ENCODE measurements at places on chromosomes 2 and 18.

GRCh38 chr2:76019128-76019527 is 308.4 kb upstream of the GCFC2 start:
- no peak for DNase-seq

DNA sequence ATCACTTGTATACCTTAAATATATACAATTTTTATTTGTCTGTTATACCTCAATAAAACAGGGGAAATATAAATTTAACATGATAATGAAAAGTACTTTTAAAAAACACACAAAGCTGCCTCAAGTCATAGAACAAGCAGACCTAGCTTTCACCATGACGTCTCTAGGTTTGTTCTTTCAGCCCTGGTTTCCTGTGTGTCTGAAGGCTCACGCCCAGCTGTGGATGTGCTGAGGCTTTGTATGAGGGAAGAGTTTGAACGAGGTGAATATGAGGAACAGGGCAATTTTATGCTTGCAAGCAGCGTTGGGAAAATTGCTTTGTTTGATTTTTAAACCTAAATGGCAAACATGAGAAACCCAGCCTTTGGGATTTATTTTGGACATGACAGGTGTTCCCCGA is 15.3 kb downstream of the SH3RF3 start:
- no peak for DNase-seq

DNA sequence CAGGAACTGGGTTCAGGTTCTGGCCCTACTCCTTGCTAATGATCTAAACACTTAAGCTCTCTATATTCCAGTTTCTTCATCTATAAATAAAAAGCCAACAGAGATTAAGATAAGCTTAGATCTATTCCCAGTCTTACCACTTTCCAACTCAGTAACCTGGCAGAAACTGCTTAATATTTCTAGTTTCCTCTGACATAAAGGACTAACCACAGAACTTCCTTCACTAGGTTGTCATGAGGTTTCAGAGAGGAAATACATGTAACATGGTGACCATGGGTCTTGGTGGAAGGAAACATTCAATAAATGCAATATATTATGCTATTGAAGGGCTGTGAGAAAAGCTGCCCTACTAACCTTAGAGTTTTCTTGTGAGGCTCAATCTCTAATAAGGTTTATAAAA is 114.4 kb upstream of the PDE1A start:
- DNase-seq, result no peak

DNA sequence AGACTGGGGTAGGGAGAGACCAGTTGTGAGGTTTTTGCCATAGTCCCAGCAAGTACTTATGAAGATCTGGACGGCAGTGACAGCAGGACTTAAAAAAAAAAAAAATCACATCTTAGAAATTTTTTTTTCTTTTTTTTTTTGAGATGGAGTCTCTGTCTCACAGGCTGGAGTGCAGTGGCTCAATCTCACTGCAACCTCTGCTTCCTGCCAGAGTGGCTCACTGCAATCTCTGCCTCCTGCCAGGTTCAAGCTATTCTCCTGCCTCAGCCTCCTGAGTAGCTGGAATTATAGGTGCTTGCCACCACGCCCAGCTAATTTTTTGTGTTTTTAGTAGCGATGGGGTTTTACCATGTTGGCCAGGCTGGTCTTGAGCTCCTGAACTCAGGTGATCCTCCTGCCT is 22.4 kb upstream of the STAT4 start:
- DNase-seq, result no peak

- no peak for DNase-seq
These were observed 327.4 kb upstream of the CWC22 start for GRCh38 chr2:180334514-180334913.

- no peak for DNase-seq
These were observed 60.9 kb upstream of the HPCAL1 start for GRCh38 chr2:10241641-10242430.

- no peak for DNase-seq
These were observed 60.1 kb downstream of the GBX2 start for GRCh38 chr2:236107942-236108625.

DNA sequence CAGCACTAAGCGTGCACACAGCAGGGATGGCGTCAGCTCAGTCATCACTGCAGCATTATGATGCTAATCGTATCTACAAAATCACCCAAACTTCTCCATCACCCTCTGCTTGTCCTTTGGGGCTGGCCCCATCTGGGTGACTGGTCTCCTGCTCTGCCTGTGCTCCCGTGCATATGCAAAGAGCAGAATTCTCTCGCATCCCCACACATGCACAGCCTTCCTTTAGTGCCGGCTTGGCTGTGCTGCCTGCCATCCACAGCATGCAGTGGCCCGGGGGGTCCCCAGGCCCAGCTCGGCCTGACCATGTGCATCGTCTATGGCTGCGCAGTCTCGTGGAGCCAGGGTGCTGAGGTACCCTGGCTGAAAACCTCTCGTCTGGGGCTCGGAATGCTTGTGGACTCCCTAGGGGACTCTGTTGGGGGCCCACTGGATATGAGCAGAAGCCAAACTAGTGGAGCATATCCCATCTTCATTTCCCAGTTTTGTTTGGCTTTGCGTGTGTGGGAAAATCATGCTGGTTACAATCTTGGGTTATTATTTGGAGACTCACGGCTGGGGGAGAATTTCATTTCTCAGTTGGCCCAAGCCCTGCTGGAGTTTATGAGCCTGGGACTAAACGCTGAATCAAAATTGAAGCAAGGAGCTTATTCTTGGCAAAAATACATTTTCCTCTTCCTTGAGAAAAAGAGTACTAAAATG is 70.9 kb upstream of the HS6ST1 start:
- DNase-seq, result no peak

DNA sequence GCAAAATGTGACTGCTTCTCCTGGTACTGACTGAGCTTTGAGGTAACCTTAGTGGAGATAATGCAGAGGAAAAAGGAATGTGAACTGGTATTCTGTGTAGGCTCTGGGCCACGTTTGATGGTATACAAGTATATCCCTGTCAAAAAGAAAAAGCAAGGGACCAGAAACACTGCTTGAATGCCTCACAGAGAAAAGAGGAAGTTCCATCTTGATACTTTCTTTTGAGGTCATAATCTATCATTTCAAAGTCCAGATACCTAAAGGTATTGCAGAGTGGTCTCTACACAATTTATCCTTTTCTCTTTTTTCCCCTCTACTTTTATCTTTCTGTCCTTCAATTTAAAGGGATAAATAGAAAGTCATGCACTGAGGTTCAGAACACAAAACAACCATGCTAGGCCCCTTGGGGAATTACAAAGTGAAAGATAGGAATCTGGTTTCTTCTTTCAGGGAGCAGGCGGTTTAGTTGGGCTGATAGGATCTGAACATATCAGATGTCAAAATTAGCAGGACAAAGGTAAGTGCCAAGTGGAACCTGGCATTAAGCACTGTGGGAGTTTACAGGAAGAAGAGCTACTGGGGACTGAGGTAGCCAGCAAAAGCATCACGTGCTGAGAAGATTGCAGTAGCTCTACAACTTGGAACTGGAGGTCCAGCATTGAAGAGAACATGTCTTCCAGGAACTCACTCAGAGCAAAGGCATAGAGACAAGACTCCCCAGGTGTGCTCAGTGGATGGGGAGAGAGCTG is 121.2 kb downstream of the LYPD6 start:
- DNase-seq, result no peak

DNA sequence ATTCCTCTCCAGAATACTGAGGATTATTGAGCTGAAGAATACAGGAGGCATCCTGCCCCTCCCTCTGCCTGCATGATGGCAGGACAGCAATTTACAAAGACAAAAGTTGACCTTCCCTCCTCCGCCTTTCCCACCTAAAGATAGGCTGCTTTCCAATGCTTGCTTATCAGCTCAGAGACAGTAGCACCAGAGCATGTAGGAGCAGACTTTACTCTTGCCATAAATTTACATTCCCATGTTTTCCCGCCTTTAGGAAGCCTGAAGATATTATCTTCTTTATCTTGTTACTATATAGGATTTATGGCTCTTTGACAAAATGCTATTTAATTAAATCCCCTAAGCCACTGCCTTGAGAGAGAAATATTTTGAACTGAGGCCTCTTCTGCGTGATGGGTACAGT is 135.6 kb upstream of the HNMT start:
- DNase-seq, result no peak

GRCh38 chr18:6495536-6495935 is 80.8 kb upstream of the L3MBTL4 start:
- DNase-seq, result no peak

DNA sequence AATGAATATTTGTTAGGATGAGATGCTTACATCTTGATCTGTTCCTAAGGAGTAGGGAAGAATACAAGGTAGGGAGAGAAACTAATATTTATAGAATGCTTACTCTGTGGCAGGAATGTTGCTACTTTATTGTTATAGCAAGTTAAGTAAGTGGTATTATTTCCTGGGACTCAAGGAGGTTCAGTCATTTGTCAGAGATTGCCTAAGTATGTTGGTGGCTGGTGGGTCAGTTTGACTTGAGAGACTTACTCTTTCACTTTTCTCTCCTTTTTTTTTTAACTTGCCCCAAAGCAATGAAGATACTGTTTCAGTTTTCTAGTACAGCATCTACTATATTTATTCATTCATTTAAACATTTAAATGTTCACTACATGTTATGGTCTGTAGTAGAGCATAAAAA is 209.2 kb upstream of the STON1 start:
- DNase-seq, result no peak

DNA sequence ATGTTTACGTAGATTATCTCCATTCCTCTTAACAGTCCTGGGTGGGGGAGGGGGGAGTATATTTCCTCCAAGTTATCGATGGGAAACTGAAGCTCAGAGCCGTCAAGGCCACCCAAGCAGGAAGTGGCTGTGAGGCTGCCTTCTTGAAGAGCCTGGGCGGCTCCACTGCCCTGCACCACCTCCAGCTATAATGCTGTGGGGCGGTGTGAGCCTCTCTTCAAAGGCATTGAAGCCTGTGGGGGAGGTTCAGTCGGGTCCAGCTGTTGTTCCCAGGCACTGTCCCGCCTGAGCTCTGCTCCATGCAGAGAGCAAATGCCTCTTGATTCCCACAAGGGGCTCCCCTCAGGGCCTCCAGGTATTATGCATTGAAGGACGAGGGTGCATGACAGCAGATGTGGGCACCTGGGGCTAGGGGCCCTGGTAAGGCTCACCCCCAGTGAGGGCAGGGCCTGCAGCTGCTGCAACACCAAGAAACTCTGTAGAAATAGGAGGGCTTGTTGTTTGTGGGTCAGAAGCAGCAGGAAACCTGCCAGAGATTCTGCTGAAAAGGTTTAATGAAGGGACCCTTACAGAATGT is 29.5 kb upstream of the LAPTM4A start:
- no peak for DNase-seq

- no peak for DNase-seq
These were observed 211.6 kb downstream of the OSR1 start for GRCh38 chr2:19146867-19147266.

DNA sequence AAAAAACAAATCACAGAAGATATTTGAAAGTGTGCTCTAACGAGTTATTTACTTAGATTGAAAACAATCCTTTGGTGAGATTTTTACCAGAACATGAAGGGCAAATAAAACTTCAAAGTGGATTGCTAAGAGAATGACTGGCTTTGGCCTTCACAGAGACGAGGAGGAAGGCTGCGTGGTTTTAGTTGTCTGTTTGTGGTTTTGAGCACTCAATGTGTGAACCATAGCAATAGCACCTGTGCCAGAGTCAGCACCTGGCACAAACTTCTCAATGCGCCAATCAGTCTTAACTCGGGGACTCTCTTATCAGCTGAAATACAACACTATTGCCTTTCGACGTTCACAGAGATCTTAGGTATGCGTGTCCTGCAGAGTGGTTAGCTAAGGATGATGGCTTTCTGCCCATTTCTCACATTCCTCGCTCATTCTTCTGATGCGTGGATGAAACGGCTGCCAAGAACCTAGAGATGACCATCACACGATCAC is 70.0 kb downstream of the MBP start:
- no peak for DNase-seq

GRCh38 chr2:95350774-95351597 is 51.5 kb upstream of the FAHD2A start:
- DNase-seq, result no peak

GRCh38 chr2:121944072-121944831 is 188.8 kb downstream of the TSN start:
- DNase-seq, result peak; percentile 58

GRCh38 chr2:226208726-226209125 is 590.9 kb downstream of the IRS1 start:
- DNase-seq, result no peak

DNA sequence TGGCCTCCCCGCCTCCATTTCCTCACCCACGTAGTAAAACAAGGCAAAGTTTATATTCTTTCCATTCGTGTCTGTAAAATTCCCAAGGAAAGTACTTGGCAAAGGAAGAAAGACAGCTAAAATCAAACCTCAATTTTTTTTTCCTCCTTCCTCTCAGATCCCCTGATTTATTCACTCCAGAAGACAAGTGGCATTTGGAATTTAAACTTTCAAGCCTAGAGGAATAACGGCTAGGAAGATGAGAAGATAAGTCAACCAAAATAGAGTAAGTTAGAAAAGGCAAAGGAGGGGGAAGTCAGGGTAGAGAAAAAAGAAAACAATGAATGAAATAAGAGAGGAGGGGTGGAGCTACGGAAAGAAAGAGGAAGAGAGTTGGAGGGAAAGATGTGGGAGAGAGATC is 198.9 kb upstream of the PIK3C3 start:
- DNase-seq, result no peak

GRCh38 chr18:80204142-80204541 is 43.2 kb downstream of the PARD6G start:
- no peak for DNase-seq

DNA sequence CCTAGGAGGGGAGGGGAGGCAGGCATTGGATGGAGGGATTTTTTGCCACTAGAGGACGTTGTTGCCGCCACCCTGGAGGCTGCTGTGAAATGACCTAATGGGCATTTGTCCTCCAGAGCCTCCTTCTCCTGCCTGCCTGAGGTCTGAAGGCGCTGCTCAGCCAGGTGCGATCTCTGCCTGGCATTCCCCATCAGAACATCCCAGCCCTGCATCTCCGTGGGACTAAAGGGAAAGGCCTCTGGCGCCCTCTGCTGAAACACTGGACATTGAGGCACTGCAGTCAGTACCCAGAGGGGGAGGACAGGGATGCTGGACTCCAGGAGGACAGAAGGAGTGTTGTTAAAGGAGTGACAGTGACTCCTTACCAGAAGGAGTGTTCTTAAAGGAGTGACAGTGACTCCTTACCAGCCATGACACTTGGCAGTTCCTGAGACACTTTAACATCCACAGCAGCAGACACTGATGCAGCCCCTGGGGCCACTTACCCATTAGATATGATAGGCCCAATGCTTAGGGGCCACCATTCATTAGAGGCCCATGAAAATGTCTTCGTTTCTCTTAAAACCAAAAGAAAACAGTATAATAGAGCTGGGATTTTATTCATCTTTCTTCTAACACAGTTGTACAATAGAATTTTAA is 17.0 kb downstream of the THNSL2 start:
- peak; percentile 68 for DNase-seq

GRCh38 chr18:11071300-11071699 is 78.1 kb downstream of the PIEZO2 start:
- DNase-seq, result no peak

DNA sequence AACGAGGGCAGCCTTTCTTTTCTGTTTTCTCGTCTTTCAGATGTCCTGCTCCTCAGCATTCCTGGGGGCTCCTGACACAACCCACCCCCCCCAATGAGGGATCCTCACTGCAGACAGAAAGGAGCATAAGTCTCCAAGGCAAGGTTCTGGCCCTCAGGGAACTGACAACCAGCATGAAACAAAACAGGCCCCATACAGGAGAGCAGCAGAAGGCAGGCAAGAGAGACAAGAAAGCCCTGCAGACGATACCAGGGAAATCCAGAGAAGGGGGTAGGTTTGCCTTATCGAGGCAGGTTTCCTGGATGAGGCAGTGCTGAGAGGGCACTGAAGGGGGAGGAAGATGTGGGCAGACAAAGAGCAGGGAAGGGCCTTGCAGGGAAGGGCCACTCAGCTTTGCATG is 103.9 kb upstream of the EPAS1 start:
- DNase-seq, result no peak

Measured in 8988T (cell line).